ENCODE measurements at places on chromosomes 6 and 20.

- no peak for DNase-seq
These were observed 32.8 kb upstream of the ENPP5 start for GRCh38 chr6:46203391-46204177.

DNA sequence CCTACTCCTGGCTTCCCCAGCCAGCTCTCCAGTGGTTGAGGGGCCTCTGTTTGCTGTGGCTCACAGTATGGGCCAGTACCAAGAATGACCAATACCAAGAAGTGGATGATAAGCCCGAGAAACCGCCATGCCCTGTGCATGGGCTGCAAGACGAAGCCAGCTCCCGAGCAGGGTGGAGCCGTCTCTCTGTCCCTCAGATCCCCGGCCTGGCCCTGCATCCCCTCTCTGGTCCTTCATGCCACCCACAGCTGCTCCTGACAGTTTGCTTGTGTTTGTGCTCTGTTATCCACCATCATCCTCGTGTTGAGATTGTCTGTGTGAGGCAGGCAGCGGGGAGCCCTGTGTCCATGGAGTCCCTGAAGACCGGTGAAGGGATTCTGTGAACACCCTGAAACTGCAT is 36.1 kb downstream of the GABRR2 start:
- DNase-seq = no peak

- DNase-seq = peak; percentile 42
These were observed 246.7 kb downstream of the MAFB start for GRCh38 chr20:40442181-40442963.

DNA sequence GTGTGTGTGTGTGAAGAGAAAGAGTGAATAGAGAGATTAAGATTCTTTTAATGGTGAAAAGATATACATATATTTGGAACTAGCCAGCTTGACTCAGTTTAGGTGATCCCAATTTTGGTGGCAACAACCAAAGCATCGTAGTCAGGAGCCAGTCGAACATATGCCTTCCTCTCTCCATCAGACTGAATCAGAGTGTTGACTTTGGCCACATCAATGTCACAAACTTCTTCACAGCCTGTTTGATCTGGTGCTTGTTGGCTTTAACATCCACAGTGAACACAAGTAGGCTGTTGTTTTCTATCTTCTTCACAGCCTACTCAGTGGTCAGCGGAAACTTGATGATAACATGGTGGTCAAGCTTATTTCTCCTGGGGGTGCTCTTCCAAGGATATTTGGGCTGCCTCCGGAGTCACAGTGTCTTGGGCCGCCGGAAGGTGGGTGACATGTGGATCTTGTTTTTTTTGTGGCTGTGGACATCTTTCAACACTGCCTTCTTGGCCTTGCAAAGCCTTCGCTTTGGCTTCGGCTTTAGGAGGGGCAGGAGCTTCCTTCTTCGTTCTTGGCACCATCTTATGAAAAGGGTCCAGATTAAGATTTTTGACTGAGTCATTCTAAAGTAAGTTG is 3.4 kb downstream of the HLA-F start:
- DNase-seq = no peak

DNA sequence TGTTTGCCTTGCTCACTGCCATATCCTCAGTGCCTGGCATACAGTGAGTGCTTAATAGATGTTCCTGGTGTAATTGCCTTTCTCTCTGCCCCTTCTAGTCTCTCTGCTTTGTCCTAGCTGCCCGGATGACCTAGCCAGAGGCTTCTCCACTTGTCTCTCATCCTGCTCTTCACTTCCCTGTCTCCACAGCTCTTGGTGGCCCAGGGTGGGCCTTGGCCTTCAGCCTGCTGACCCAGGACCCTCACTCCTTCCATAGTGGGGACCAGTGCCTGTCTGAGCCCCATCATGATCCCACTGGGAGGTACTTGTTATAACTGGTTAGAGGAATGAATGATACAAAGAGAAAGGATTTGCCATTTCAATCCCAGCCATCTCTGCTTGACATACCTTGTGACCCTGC is 49.2 kb upstream of the BLCAP start:
- DNase-seq = no peak

DNA sequence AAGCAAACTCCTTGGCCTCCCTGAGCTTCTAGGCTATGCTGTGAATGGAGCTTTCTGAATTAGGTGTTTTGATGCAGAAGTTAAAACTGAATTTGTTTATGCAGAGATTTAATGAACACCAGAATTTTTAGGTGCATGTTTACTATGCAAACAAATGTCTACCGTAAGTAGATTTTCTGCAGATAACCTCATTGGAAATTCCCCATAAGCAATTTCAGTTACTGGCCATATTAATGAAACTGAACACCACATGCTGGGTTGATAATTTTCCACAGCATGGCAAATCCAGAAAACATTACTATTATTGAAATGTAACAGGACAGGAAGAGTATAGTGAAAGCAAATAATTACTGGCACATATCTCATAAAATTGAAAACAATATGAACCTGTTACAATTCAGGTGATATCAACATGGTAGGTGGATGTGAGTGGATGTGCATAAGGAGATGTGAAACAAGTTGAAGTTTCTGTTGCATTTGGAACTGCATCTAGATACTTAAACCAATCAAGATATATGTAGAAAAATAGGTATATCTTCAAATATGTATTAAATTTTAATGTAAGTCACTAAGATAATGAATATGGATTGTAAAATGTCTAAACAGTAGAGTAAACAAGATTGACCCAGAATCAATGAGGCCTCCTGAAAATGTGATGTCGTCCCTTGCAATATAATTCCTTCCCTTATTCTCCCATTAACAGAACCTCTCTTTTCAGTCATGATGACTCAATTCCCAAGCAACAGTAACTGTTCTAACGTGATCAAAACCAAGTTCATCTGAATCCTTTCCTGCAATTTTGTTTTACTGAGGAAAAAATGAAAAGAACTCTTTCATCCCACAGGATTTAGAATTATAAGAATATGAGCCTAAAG is 11.0 kb downstream of the PTCHD4 start:
- no peak for DNase-seq

DNA sequence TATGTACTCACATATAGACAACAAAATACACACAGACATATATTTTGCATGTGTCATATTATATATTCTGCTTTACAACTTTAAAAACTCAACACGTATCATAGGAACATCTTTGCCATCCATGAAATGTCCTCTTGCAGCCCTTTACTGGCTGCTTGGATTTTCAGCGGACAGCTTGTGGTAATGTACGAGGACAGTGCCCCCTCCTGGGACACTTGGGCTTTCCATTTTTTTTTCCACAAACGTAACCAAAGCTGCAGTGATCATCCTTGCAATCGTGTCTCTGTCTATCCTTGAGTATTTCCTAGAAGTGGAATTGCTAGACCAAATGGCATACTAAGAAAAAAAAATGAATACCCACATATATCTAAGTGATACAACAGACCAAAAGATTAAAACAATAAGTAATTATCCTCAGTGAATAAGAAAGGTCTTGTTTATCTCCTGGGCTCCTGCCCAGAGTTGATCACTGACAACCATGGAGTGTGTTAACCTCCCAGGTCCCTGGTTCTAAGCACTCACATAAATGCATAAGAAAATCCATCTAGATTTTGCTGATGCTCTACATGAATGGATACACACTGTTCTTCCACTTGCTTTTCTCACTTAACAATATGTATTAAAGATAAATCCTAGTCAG is 18.1 kb downstream of the BPI start:
- peak; percentile 59 for DNase-seq

GRCh38 chr20:32819992-32820697 is 391 bp downstream of the MAPRE1 start:
- DNase-seq = peak; percentile 73

GRCh38 chr6:155352811-155353210 is 38.5 kb upstream of the TFB1M start:
- DNase-seq = peak; percentile 71

- DNase-seq = no peak
These were observed 11.9 kb downstream of the VSTM2L start for GRCh38 chr20:37914672-37915433.

- DNase-seq = no peak
These were observed 660.4 kb downstream of the TFAP2A start for GRCh38 chr6:9754515-9754914.

DNA sequence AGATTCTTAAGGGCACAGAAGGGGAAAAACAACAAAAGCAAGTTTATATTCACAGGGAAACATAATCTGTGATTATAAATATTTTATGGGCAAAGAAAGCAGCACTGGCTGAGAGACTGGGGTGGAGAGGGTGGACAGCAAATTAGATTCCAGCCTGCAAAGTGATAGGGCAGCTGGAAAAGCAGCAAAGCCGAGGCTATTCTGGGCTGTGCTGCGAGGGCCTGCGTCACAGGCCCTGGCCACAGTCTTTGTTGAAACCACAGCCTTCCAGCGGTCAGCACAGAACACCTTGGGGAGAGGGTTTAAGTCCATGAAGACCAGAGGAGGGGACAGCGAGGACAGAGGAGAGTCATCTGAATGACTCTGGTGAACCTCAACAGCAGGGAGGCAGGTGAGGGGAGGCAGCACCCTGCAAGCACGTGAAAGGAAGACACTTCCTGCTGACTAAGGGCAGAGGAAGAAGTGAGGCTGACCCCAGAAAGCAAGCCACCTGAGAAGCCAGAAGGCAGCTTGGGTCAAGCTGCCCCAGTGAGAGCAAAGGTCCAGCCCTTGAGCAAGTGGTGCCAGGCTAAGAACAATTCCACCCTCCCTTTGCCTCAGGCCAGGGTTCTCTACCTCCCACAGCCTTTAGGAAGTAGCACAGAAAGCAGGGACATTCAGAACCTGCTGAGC is 17.1 kb downstream of the MRPL14 start:
- DNase-seq = no peak

DNA sequence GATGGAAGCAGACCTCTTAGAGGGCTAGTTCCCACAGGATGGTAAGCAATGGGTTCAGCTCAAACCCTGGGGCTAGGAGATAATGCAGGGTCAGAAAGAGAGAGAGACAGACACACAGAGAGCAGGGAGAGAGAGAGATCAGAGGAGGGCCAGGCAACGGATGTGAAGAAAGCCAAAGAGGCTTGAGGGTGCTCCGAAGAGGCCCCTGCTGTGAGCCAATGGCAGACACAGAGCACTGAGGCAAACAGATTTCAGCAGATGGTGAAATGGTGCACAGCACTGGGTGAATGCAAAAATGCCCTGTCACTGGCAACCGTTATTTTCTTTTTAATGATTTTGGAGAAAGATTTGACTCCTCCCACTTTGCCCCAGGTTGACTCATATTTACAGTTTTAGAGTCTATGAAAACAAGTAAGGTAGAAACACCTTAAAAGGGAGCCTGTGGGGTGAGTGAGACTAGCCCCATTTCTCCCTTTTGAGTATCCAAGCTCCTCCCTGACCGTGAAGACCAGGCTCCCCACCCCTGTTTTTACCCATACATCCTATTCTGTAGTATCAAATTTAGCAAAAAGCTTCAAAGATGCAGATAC is 840 bp downstream of the DEFB132 start:
- no peak for DNase-seq

GRCh38 chr6:164208371-164208770 is 793.9 kb downstream of the QKI start:
- peak; percentile 11 for DNase-seq

- no peak for DNase-seq
These were observed 68.6 kb upstream of the FOXA2 start for GRCh38 chr20:22652681-22653588.

GRCh38 chr20:60302875-60303274 is 344.7 kb downstream of the CDH26 start:
- DNase-seq = no peak

- peak; percentile 29 for DNase-seq
These were observed 103.6 kb downstream of the COL21A1 start for GRCh38 chr6:56143796-56144195.
